Fibroblast of villous mesenchyme (primary cell): ENCODE measurements at places on chromosomes 12 and 14. TPM values are rescaled to one million over a fixed set of nuclear protein-coding genes. Genes with fewer than 3 reads are reported as not detected.

The PMEL gene
- total RNA-seq = 1.3 TPM in 2 replicates

The SAMD15 gene
- 1.3 and 1.6 TPM in 2 replicates for total RNA-seq

The EIF2S3B gene
- 3.5 and 9.5 TPM in 2 replicates for total RNA-seq

The TAS2R31 gene
- 7.3 and 8.4 TPM in 2 replicates for total RNA-seq

The EPYC gene
- total RNA-seq = not detected in 2 replicates
